ENCODE measurements at places on chromosomes 2 and 18.

DNA sequence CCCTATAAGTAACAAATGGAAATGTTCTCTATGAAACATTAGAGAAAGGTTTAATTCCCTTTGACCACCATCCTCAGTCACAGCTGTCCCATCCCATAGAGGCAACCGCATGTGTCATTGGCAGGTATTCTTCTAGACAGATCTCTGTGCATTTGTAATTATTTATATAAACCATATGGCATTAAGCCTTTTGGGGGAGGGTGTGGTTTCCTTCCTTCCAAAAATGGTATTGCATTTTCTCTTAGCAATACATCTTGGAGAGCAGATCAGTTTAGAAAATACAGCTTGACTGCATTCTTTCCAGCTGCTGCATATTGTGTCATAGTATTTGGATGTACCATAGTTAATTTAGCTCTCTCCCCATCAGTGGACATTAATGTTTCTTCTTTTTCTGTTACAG lies 57.7 kb downstream of the LCLAT1 start:
- DNase-seq = no peak

DNA sequence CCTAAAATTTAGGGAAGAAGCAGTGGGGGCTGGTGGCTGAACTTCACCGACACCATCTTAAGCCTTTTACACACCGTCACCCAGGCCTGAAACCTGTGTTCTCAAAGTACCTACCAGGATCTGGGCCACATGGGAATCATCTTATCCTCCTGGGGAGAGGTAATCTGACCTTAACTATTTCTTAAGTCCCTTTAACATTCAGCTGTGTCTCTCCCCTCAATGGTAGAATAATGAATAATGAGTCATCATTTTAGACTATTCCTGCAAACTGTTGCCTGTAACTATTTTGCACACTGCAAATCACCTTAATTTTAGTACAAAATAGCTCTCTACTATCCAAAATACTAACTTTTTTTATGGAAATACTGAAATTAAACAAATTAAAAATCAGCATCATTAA lies 149.4 kb upstream of the KLF7 start:
- no peak for DNase-seq

GRCh38 chr2:215435870-215436704 lies at the start of gene FN1:
Gene FN1, minus strand, starts transcription at chr2:215436068. Its CDS starts 266 bp downstream, at chr2:215435802.
- peak; percentile 71 for DNase-seq

DNA sequence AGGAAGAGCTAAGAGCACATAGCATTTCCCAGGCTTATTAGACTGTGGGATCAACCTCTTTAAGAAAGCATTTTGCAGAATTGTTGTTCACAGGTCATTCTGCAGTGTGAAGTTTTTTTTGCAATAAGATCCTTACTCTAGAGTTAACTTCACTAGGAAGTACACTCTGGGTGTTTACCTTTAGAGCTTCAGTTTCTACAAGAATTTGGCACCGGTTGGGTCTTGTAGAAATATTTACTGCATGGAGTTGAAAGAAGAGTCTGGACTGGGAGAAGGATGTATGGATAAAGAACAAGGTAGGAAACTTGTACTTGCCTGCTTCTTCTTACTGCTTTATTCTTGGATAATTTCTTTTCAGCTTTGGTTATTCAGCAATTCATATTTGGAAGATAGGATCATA lies 944.9 kb upstream of the GYPC start:
- no peak for DNase-seq

- no peak for DNase-seq
These were observed 52.9 kb downstream of the PPP1R1C start for GRCh38 chr2:182038576-182038975.

- DNase-seq = no peak
These were observed 22.1 kb downstream of the PRKAG3 start for GRCh38 chr2:218809515-218809914.

- DNase-seq = no peak
These were observed 32.1 kb downstream of the RNMT start for GRCh38 chr18:13758622-13759021.

DNA sequence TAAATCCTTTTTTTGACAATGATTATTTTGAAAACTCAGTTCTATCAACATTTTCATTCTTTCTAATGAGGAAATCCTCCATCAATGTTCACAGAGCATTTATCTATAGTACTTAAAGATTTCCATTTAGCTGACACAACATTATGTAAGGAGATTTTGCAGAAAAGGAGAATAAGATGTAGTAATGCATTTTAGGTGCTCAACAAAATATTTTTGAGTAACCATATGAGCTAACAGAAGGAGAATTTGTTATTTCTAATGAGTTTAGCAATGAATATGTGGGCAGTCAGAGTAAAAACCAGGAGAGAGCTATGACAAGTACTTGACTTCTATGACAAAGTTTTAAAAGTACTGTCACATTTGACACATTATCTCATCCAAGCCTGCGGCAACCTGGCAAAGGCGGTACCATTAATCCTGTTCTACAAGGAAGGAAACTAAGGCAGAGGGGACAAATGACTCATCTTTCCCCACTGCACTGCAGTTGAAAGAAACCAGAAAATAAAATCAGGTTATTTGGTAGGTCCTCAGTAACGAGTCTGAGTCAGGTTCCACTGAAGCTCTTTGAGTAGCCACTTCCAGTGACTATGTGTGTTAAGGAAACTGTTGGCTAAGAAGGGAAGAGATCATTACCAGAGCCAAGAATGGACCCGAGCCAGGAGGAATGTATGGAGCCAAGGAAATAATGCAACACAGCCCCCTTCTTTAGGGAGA lies 134.1 kb upstream of the ITGB6 start:
- DNase-seq = no peak

- DNase-seq = no peak
These were observed 36.3 kb downstream of the SLC35F5 start for GRCh38 chr2:113720167-113720566.

GRCh38 chr2:30135541-30135940 lies 11.3 kb upstream of the YPEL5 start:
- DNase-seq = no peak

DNA sequence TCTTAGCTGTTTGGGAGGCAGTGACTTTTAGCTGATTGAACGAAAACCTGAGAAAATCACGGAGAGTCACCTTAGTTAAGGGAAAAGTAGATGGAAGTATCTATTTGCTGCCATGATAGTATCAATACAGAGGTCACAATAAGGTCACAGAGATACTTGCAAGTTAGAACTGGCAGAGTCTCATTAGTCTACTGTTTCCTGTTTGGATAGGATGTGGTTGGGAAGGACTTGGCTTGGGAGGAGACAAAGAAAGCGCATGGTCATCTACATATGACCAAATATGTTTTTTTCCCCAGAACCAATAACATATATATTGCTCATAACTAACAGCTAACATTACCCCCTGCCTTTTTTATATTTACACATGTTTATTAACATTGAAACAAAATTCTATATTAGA lies 78.4 kb upstream of the AQP4 start:
- DNase-seq = no peak

DNA sequence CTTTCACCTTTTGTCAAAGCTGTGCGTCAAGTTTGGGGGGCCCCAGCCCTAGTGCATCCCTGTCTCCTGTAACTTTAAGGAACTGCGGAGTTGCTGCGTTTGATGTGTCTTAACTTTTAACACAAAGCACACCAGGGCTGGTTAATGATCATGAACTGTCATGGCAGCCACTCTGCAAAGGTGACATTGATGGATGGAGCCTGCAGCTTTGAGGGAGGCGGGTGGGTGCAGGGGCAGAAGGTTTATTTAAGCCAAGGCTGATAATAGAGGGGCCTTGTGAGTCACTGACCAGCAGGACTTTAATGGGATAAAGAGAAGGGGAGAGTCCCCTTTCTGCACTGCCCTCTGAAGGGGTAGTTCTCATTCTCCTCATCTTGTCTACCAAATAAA lies 190.2 kb upstream of the GATA6 start:
- no peak for DNase-seq

DNA sequence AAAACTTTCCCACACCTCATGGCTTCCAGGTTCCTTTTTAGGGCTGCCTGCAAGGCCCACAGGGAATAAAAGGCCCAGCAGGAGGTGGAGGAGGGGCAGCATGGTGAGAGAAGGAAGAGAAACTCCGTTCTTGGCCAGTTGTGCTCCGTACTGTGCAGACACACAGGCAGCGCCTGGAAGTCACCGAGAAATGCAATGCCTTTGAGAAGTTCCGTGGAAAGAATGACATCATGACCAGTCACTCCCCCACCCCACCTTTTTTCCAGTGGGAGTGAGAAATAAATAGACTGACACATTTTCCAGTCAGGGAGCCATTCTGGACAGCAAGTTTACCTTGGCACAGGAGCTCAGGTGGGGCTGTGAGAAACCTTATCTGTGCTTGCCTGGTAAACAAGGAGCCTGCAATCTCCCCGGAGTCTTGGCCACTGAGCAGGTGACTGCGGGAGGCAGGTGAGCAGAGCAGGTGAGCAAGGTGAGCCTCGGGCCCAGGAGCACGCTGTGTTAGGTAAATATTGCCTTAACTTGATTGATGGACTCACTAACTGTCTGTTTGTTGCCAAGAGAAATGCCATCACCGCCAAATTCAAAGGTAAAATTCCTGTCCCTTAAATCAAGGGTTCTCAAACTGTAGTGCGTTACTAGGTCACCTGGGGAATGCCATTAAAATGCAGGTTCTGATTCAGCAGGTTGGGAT lies 13.5 kb upstream of the LBH start:
- DNase-seq = no peak

DNA sequence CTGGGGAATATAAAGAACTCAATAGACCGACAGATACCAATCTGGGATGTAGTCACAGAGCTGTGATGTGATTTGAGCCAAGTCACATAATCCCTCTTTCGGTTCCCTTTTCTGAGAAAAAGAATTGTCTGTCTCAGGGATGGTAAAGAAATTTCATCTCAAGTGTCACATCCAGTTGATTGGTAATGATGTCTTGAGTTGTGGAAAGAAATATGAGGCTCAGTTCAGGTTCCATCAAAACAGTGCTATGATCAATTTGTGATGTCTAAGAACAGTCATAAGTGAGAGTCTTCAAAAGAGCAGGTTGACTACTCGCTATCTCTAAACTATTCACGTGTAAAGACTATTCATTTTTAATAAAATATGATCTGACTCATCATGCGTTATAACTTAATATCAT lies 223.3 kb downstream of the METTL4 start:
- no peak for DNase-seq

DNA sequence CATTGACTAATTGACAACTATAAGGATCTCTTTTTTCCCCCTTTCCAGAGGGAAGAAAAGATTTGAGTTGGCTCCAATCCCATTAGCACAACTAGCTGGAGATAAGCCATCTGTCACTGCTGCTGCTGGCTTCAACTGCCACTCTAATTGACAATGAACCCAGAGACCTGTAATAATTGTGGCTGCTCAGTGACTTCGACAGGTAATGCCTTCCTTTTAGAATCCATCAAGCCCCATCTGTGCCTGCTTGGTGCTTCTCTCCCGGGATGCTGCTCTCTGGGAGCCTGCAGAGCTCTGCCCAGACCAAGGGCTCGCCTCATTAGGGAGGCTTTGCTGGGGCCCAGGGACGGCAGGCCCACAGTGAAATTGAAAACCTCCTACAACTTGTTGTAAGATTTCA lies 376.7 kb upstream of the SOX11 start:
- no peak for DNase-seq

DNA sequence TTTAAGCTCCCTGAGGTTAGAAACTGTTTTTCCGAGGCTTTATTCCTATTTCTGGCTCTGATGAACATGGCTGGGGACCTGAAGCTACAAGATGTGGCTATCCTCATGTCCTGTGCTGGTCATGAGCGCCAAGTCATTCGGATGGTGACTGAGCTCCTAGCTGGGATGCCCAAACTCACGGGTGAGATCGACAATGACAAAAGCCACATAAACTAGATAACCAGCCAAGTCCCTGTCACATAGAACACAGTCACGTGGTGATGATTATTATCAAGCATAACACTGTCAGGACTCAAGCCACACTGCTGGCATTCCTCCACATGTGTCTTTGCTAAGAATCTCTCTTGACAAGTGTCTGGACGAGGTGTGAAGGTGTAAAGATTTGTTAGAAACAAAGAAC lies 274.9 kb downstream of the CLIP4 start:
- no peak for DNase-seq

DNA sequence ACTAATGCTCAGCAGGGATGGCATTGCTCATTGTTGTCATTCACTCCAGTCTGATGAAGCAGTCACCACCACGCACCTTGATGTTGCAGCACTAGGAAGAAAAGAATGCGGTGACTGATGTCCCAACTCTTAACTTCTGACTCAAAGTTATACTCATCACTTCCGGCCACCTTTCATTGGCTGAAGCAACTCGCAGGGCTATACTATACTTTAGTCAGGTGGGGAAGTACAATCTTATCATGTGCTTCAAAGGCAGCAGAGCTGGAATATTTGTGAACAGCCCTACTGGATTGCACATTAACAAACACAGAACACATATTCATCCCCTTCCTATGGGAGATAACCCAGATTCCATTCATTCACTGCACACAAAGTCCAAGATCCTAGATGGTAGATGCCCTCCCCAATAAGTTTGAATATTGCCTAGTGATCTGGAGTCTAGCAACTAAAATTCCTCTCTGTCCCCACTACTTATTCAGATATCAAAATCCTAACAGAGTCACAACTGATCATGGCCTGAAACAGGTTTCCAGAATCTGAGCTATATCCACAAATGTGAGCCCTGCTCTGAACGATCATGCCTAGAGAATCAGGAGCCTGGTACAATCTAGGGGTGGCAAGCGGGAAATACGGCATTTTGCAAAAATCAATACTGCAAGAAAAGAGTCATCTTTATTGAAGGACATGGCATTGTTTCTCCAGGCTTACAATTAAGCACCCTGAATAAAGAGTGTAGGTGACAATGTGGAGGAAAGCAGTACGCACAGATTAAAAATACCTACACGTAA lies 3.4 kb upstream of the SPATS2L start:
- DNase-seq = peak; percentile 49

DNA sequence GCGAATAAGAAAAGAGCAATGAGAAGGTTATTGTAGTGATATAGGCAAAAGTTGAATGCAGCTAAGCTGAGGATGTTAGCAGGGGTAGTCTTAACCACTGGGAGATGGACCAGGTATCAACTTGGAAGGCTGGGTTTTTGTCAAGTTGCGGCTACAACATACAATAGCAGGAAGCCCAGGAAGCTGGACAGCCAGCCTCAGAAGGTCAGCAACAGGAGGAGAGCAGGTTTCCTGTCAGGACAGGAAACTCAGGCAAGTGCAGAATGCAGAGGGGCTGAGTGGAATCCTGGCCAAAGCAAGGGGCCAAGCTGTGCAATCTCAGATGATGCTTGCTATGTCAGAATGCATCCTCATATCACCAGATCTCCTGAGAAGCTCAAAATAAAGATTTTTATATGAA lies 530.0 kb upstream of the ID2 start:
- no peak for DNase-seq

DNA sequence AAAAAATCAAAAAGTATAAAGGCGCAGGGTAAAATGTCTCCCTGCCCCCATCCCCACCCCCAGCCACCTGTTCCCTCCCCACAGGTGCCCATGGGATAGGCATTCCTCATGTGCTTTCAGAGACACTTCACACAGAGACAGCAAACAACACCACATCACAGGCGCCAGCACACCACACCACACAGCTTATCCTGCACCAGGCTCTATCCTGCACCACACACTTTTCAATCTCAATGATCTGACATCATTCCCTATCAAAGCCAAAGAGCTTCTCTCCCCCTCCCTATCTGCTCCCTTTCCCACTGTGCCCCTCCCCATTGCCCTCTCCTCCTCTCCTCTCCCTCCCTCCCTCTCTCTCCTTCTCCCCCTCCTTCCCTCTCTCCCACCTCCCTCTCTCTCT lies 15.5 kb downstream of the FAM178B start:
- no peak for DNase-seq

GRCh38 chr2:95402370-95403203 lies at the start of gene FAHD2A:
Gene FAHD2A, plus strand, starts transcription at chr2:95402708. Its CDS starts 2,851 bp downstream, at chr2:95405559.
- DNase-seq = peak; percentile 96

GRCh38 chr18:23134780-23135549 lies at the start of gene CABLES1:
Gene CABLES1, plus strand, starts transcription at chr18:23135485. Its CDS starts 278 bp downstream, at chr18:23135763.
- peak; percentile 77 for DNase-seq

- DNase-seq = no peak
These were observed 27.2 kb upstream of the BBS5 start for GRCh38 chr2:169452080-169452479.

Measured in HuH-7.5 (cell line).